Activated effector memory CD4-positive, alpha-beta T cell treated with anti-CD3 and anti-CD28 coated beads, Interleukin-2, amount 50 U/mL, for 16 hours (primary cell): ENCODE measurements at places on chromosomes 7 and 10.

DNA sequence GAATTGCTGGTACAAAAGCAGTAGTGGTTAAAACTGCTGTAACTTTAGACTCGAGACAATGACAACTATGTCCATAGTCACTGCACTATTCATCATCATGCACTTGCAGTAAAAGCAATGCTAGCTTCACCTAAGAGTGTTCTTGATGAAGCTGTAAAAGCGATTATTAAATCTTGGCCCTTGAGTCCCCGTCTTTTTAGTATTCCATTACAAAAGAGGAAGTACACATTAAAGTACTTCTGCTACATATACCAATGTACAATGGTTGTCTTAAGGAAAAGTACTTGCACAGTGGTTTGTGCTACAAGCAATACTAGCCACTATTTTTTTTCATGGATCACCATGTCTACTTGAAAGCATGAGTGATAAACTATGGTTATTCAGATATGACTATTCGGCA lies 78.3 kb downstream of the ATAD1 start:
- DNase-seq, result no peak

DNA sequence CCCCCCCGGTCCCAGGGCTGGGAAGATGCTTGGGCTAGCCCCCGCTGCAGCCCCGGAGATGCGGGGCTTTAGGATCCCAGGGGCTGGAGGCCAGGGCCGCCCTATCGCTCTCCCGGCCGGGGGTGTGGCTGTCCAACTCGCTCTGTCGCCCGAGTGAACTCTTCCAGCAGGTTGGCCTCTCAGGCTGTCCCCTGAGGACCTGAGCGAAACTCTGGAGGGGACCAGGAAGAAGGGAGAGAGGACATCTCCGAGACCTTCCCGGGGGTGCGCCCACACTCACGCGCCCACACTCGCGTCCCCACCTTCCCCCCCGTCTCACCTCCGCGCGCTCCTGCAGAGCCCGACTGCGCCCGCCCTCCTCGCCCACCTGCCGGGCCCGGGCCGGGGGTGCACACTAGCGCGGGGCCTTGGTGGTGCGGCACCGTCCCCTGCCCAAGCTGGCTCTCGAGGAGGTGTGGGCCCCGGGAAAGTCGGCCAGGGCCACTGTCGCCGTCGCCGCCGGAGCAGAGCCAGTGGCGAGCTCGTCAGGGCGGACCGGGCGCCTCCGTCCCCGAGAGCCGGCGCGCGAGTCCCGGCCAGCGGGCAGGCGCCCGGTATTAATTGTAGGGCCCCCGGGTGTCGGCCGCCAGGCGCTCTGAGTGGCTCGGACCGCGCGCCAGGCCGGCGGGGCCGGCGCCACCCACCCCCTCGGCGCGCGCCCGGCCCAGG lies 101.7 kb upstream of the SVIL start:
- peak; percentile 67 for DNase-seq

- peak; percentile 90 for DNase-seq
Observed at GRCh38 chr7:151110941-151111645, 24.8 kb downstream of the AGAP3 start.

- no peak for DNase-seq
Observed at GRCh38 chr10:103491729-103492364, 1.7 kb upstream of the NEURL1 start.

DNA sequence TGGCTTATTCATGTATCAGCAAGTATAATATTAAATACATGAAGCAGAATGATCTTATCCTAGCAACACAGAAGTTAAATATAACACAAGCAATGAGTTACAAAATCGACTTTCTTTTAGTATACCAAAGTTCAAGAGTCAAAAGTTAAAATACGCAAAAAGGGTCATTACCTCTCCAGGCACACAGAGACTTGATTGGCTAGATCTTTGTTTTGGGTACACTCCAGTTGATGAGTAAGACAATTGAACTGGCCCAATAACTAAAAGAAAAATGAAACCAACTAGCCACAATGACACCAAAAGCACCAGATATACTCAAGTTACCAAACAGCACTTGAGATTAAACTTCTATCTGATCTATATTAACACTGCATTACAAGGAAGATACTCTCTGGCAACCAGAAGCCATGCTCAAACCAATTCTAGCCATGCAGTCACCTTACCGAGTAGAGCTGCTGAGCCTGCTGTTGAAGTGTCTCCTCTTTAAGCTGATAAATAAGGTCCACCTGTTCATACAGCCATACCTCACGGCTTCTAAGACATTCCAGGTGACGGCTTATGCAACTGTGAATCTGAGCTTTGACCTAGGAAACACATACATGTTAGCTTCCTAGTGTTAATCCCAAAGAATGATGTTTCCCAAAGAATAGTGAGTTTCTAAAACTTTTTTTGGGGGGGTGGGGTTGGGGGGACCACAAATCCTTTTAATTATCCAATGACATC lies 15.6 kb downstream of the NCOA4 start:
- DNase-seq, result no peak

- DNase-seq, result peak; percentile 83
Observed at GRCh38 chr10:72079356-72079755, 9.0 kb downstream of the SPOCK2 start.
